Epithelial cell of alveolus of lung (primary cell): ENCODE measurements at places on chromosomes 6 and 20. TPM values are rescaled to one million over a fixed set of nuclear protein-coding genes. Genes with fewer than 3 reads are reported as not detected.

MOXD1 gene
- total RNA-seq: 16.0 and 20.6 TPM in 2 replicates

PRRT1 gene
- total RNA-seq: 0.78 and 6.7 TPM in 2 replicates

GFOD1 gene
- 2.6 and 2.8 TPM in 2 replicates for total RNA-seq

XKR7 gene
- not detected in 2 replicates for total RNA-seq

TPBG gene
- 69.7 and 87.8 TPM in 2 replicates for total RNA-seq

SIRPD gene
- total RNA-seq: not detected in 2 replicates

SYNJ2 gene
- total RNA-seq: 15.7 and 36.8 TPM in 2 replicates

EYA4 gene
- total RNA-seq: 10.3 and 44.1 TPM in 2 replicates

OTOR gene
- total RNA-seq: not detected in 2 replicates

SNAP25 gene
- total RNA-seq: 6.6 and 28.2 TPM in 2 replicates

NKX2-4 gene
- total RNA-seq: not detected in 2 replicates
